ENCODE measurements at places on chromosomes 6 and 20.

GRCh38 chr6:70411542-70412251, 1.6 kb upstream of the FAM135A start:
- DNase-seq: no peak

DNA sequence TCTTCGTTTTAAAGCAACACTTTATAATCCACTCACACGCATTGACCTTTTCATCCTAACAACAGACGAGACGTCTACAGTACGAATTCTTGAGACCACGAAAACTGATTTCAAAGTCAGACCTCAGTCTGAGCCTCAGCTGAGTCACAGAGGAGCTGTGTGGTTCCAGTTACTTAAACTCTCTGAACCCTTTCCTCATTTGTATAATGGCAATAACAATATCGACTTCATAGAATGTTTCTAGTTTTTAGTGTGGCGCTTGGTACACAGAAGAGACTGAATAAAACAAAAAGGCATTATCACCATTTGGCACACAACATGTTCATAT, 236.9 kb downstream of the ATXN1 start:
- no peak for DNase-seq

GRCh38 chr6:90082847-90083246, 188.6 kb downstream of the GJA10 start:
- DNase-seq: no peak

GRCh38 chr6:1624058-1624850, 14.5 kb downstream of the FOXC1 start:
- DNase-seq: no peak

DNA sequence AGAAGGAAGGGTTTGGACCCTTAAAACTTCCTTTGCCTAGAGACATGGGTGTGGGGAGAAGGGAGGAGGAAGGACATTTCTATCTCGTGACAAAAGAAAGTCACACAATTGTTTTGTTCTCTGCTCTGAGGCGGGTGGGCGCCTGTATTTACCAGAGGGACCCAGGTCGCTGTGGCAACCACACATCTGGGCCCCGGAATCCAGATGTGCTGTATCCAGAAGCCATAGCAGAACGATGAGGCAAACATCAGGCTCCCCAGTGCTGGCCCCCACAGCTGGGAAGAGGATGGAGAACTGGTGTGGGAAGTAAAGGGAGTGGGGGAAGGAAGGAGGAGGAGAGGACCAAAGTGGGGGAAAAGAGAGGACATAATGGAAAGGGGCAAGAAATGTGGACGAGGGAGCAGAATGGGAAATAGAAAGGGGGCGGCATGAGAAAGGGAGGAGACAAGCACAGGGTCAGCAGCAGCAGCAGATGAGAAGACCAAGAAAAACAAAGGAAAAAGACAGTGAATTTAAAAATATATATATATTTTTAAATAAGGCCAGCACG, 3.4 kb upstream of the TNXB start:
- DNase-seq: no peak

- no peak for DNase-seq
Measured at GRCh38 chr6:71476371-71476770, 187.8 kb downstream of the OGFRL1 start.

- no peak for DNase-seq
Measured at GRCh38 chr20:36173451-36173933, 19.0 kb downstream of the EPB41L1 start.

DNA sequence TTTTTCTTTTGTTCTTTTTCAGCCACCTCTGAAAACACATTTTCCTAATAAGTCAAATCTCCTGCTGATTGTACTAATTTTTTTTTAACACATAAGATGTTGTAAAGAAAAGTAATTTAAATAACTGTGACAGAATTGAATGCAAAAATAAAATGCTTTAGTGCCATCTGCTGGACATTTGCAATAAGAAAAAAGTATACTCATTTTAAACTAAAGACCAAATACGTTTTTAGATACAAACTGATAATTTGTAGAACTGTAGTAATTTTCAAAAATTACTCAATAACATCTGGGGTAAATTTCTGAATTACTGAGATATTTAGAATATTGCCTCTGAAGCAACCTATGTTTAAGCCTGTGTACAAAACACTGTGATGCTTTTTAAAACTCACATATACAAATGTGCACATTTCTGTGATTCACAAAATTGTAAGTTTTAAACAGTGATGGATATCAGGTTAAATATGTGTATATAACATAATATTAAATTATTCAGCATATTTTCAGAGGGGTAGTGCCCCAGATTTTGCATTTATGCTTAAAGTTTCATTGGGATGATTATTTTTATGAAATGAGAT, 198.7 kb downstream of the RIMS1 start:
- DNase-seq: no peak

- no peak for DNase-seq
Measured at GRCh38 chr20:10412591-10413408, 21.2 kb downstream of the MKKS start.

DNA sequence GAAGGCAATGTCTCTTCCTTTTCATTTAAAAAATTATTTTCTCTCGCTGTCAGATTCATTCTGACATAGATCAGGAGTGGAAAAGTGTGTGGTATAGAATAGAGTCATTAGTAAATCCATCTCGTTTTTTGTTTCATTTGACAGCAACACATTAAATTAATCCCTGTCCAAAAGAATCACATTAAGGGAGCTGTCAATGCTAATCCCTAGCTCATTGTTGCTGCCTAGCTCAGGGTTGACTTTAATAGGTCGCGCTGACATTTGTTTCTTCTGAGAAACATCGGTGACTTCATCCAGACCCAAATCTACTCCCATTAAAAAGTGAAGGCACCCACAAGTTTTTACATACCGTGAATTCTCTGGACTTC, 25.4 kb upstream of the MAP3K7 start:
- DNase-seq: no peak

Data from NCI-H1092 (cell line).